Activated T-cell treated with anti-CD3 and anti-CD28 coated beads for 4 hours (primary cell): ENCODE measurements at places on chromosomes 12 and 14.
A peak's percentile ranks its signal among the peaks of the same experiment; 100 is the strongest.

DNA sequence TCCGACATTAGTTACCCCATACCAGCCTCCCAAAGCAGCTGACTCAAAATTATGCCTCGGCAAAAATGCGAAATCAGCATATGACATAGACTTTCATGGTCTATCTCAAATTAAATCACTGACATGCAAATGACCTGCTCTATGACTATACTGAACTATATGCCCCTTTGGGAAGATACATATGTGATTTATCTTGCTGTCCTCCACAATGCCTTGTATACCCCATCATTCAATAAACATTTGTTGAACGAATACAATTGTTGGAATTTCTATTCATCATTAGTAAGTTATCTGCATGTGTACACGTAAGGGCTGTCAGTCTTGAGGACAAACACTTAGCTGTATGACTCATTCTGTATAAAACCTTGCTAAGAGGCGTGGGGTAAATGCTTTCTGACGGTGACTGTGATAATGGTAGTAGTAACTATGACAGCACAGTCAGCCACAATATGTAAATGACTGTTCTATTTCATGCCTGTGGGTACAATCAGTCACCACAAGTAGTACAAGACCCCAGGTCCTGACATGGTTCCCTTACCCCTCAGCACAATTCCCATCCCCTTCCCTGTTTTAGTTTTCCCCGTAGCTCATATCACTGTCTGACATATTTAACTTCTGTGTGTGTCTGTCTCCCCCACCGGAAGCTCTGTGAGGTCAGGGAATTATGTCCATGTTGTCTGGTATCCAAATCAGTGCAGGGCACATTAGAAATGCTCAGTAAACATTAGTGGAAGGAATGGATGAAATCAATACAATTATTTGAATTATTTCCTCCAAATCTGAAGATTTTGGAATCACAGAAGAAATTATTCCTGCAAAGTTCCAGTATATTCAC, 42.8 kb downstream of the STXBP6 start:
- no peak for DNase-seq

DNA sequence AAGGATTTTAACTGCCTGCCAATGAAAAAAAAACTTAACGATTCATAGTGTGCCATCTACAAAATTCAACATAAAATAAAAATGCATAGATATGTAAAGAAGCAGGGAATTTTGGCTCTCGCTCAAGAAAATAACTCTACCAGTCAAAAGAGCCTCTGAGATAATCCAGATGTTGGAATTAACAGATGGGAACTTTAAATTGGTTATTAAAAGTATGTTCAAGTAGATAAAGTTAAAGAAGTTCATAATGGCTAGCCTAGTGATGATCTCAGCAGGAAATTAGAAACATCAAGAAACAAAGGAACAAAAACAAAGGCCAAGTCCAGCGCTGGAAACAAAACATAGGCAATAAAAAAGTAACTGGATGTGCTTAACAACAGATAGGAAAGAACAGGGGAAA, 23.1 kb downstream of the PIK3C2G start:
- DNase-seq, result no peak

GRCh38 chr14:48390346-48390745, 714.9 kb upstream of the MDGA2 start:
- DNase-seq, result no peak

DNA sequence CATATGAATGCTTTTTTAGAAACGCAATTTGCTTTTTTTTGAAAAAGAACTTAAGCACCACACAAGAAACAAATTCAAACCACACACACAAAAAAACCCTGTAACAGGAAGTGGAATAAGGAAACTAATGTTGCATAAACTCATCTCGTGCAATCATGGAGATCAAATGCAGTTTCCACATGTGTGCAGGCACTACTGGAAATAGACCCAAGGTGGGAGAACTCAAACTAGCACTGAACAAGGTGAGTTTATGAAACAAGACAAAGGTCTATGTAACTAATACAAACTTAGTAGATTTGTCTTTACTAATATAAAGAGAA, 17.5 kb downstream of the NIN start:
- DNase-seq, result no peak

- no peak for DNase-seq
Observed at GRCh38 chr12:88361493-88361892, 218.8 kb downstream of the KITLG start.

DNA sequence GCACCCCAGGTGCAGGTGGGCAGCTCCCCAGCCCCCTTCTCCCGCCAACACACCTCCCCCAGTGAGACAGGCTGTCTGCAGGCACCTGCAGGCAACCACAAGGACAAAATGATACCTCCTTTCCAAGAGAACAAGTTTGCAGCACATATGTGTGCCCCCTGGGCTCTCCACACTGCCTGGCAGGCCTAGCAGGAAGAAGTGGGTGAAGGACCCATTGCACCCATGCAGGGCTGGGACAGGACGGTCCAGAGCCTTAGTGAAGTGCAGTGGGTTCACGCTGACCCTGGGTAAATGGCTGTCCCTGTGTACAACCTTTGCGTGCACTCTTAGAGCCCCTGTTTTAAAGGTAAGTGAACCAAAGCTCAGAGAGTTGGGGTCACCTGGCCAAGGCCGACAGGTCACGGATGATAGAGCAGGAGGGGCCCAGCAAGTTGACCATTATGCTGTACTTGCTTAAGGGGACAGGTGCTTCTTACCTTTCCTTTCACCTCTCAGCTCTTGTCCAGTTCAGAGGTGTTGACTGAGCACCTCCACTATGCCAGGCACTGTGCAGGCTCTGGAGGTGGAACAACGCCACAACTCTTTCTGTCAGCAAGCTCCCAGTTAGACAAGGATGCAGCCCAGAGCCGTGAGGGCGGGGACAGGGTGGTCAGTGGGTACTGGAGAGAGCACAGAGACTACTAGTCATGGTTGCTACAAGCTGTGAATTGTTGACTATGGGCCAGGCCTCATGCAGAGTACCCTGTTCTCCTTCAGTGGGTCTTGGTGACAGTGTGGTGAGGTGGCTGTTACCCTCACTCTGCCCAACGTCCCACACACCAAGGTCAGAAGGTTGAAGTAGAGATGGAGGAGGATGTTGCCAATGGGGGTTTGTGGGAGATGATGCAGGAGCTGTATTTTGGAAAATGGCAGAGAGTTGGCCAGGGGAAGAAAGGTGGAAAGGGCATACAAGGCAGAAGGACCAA, 125.9 kb downstream of the PAPOLA start:
- no peak for DNase-seq

- DNase-seq, result no peak
Observed at GRCh38 chr12:103588680-103589079, 1.6 kb downstream of the STAB2 start.

GRCh38 chr14:35480119-35480769, 53.7 kb upstream of the INSM2 start:
- no peak for DNase-seq

- no peak for DNase-seq
Observed at GRCh38 chr14:93006567-93007051, 83.7 kb downstream of the CHGA start.

DNA sequence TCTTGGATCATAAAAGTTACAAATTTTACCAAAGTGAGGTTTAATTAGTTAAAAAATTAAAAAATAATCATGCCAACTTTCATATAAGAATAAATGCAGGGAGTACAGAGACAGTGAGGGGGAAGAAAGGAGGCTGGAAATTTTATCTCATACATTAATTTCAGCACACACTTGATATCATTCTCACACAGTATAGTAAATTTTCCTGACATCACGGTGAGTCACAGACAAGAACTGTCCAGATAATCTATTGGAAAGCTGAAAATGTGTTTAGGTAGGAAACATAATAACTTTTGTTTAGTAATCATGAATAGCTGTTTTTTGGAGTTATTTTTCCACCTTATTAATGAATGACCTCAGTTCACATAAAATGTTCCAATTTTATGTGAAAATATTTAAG, 1204.8 kb downstream of the GALC start:
- DNase-seq, result no peak

DNA sequence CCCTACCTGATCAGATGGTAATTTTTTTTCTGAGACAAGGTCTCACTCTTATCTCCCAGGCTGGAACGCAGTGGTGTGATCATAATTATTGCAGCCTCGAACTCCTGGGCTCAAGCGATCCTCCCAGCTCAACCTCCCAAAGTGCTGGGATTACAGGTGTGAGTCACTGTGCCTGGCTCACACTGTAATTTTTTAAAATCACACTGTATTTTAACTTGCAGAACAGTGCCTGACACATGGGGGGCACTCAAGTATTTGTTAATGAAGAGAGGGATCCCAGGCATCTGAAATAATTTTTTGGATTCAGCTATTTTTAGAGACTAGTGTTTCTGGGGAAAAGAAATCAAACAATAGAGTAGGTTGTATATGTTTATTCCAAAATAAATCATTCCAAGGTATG, 21.7 kb downstream of the LIMA1 start:
- no peak for DNase-seq

DNA sequence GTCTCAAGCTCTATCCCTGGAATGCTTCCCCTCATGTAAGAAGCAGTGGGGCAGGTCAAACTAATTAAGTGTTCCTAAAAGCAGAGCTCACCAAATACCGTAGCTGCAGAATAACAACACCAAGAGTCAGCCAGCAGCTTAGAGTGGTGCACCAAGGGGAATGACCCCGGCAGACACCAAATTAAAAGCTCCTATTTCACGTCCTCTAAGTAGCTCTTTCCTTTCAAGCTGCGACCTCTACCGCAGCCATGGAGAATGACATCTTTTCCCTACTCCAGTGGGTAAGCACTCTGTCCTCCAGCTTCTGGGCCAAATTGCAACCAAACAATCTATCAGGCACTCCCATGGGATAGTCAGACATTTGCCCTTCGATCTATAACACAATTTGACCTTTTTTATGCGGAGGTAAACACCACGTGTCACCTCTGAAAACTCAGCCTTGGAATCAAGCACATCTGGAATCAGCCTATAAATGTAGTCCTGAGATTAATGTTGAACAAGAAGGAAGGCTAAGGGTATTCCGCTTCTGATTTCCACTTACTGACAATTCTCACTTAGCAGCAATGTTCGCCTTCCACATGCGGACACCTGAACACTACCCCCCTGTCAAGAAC, 67.6 kb upstream of the CDKN3 start:
- DNase-seq, result no peak

DNA sequence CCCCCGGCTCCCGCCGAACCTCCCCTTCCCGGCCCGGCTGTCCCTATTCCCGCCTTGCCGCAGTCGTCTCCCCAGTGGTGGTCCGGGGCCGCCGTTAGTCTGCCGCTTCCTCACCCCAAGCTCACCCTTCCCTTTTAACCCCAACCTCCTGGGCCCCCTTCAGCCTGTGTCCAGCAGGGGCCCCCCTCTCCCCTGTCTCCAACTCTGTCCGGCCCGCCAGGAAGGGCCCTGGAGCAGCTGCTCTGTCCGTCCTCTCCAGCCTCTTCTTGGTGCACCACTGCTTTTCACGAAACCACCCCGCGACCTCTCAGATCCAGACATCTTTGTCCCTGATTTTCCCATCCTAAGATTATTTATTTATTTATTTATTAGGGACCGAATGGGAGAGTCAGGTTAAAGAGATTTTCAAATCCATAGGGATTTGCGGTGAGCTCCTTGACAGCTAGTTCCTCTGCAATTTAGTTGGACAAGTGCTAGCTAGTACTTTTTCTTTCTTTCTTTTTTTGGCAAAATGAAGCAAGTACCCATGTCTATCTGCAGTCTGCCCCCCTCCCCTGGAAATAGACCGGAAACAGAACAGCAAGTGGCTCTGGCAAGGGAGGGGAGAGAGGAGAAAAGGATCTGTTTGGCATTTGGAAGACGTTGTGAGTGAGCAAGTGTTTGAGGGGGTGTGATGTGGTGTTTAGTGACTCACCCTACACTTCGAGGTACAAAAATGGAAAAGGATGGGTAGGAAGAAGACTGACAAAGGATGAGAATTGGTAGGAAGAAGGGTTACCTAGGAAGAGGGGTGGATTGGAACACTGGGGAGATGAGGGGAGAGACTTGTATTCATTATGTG, 632 bp downstream of the UBR7 start:
- peak; percentile 11 for DNase-seq

- DNase-seq, result no peak
Observed at GRCh38 chr12:65570451-65571130, 253.7 kb upstream of the HMGA2 start.

DNA sequence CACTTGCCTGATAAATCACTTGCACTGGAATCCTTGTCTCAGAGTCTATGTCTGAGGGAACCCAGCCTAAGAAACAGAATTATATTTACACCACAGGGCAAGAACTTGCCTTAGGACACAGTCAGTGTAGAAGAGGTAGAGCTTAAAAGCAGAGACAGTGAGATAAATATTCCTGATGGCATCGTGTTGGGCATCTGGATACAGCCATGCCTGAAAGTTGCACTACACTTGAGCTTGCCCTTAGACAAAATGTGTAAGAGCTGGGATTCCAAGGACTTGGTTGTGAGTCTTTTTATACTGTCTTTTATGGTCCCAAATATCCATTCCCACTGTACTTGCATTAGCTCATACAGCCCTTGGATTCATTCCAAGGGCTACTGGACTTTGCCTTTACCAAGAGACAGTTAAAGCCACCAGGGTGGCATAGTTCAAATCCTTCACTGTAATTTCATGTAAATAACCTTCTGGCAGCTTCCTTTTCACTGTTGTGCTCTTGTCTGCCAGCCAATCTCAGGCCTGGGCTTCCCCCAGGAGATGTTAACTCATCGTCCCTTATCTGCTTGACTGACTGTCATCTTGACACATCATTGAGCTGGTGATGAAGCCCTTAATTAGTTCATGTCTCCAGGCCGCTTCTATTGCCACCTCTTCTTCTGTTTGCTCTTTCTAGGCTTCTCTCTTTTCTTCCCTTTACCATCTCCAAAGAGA, 577.9 kb upstream of the TBX3 start:
- DNase-seq, result no peak

GRCh38 chr12:57193706-57194245, 22.8 kb upstream of the NXPH4 start:
- DNase-seq, result no peak

DNA sequence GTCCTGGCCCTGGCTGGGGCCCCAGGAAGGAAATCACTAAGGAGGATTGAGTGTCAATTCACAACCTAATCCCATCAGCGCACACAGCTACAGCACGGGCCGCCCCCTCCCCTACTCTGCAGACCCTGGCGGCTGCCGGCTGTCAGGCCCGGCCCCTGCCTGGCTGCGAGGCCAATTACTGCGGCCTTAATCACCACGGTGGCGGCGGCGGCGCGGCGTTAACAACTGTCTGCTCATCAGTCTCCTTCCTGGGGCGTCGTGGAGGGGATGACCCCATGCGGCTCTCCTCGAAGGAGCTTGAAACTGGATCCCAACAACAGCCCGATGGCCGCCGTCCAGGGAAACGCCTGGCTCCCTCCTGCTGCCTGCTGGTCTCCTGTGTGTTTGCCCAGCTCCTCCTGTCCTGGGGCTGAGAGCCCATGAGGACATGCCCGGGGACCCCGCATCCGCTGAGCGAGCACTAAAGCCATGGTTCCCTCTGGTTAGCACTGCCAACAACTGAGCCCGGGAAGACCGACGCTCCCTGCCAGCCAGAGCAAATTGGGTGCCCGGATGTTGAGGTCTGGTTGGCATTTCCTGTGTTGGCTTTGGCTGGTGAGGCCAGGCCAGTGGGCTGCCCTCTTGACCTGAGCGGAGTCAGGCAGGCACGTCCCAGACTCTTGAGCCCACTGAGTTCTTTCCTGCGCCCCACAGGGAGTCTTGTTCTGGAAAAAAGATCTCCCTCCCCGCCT, 21.8 kb upstream of the EIF2B2 start:
- DNase-seq, result no peak

GRCh38 chr12:108210001-108210400, 80.9 kb downstream of the WSCD2 start:
- no peak for DNase-seq

- no peak for DNase-seq
Observed at GRCh38 chr12:41981013-41981412, 163.7 kb downstream of the GXYLT1 start.

GRCh38 chr14:34649344-34649743, 19.4 kb upstream of the SNX6 start:
- no peak for DNase-seq
